ENCODE measurements at places on chromosomes 3 and 15.
A peak's percentile ranks its signal among the peaks of the same experiment; 100 is the strongest.

GRCh38 chr15:74809956-74810355, 2.7 kb upstream of the LMAN1L start:
- no peak for DNase-seq

DNA sequence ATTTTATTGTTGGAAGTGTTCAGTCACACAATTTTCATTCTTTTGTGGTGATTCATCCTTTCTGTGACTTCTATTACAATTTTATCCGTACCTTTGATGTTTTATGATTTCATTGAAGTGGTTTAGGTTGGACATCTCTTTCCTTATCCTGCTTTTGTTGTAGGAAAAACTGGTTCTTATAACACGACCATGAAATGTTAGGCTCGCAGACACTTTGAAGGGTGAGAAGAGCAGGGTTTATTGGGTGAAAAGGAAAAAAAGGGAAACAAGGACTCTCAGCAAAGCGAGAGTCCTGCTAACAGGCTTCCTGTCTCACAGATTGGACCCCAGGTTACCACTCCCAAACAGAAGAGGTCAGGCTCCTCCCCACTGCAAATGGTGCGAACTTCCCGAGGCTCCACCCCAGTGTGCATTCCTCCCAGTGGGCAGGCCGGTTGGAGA, 257.4 kb downstream of the STXBP5L start:
- DNase-seq = no peak

- DNase-seq = peak; percentile 7
These were observed 30.0 kb downstream of the SHQ1 start for GRCh38 chr3:72818092-72818773.

- no peak for DNase-seq
These were observed 494.5 kb upstream of the PDZRN3 start for GRCh38 chr3:74119221-74119620.

- DNase-seq = no peak
These were observed 30.9 kb downstream of the C3orf18 start for GRCh38 chr3:50536471-50537180.

- no peak for DNase-seq
These were observed 52.8 kb downstream of the RGMA start for GRCh38 chr15:93035953-93036810.

DNA sequence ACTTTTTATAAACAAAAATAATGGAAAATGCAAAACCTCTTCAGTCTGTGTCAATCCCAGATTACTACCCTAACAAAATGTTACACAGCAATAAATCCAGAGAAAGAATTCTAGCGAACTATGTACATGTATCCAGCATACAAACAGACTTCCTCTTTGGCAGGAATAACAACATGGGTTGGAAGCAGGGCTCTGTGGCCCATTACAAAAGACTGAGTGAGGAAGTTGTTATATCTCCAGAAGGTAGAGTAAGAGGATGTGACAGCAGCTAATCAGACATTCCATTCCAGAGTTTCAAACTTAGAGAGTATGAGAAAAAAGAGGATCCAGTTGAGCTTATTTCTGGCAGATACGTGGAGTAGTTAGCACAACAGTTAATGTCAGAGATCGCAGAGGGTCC, 294.0 kb upstream of the PLSCR5 start:
- no peak for DNase-seq

DNA sequence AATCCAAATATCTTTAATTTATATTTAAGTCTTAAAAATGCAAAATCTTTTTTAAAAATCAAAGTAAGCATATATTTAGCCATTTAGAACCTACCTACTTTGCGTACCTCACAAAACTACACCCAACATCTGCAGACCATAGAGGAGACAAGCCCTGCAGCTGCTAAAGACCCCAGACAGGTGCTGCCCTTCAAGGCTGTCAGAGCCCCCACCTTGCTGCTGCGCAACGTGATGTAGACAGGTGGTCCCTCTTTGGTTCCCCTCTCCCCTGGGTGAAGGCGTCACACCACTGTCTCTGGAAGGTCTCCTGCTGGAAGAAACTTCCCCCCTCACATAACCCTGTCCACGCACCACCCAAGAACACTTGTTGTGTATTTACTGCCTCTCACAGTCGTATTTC, 204.5 kb downstream of the ARRDC4 start:
- DNase-seq = no peak

- no peak for DNase-seq
These were observed 225.6 kb upstream of the CRBN start for GRCh38 chr3:3405131-3405530.

GRCh38 chr15:50234764-50235163, 30.8 kb downstream of the HDC start:
- no peak for DNase-seq

GRCh38 chr3:13474776-13475303, 5.3 kb upstream of the HDAC11 start:
- no peak for DNase-seq

GRCh38 chr15:101138913-101139880, 112.7 kb downstream of the CHSY1 start:
- DNase-seq = no peak

DNA sequence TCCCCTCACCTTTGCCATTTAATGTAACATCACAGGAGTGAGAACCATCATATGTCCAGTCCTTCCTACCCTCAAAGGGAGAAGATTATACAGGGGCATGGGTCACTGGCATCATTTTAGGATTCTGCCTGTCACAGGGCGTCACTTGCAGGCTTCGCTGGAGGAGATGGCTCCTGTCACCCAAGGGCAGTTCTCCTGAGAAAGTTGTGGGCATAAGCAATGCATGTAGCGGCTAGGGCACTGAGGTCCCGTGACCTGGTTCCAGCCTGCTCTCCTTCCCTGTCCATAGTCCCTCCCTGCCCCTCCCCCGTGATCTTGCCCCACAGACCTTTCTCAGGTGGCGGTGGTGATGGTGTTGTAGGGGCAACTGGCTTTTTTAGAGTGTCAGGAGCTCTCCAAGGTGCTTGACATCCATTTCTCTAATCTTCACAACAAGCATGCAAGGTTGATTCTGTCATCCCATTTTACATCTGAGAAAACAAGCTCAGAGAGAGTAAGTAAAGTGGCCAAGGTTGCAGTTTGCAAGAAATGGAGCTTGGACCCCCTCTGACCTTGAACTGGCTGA, 241.5 kb upstream of the CTDSPL start:
- no peak for DNase-seq

All from cerebellum (tissue), 4 donors.